ENCODE measurements at places on chromosomes 5 and 9.

- H3K27ac ChIP-seq: no peak overlapping the region
- no peak overlapping the region for H3K4me3 ChIP-seq
- no peaks in the 10 kb centered on the region for H3K27me3 ChIP-seq
- H3K36me3 ChIP-seq: no peaks in the 10 kb centered on the region
- DNase-seq: no peak
Measured at GRCh38 chr5:15995341-15996052, 184.1 kb downstream of the MARCHF11 start.

- H3K36me3 ChIP-seq: no peaks in the 10 kb centered on the region
- H3K27ac ChIP-seq: no peak overlapping the region
- H3K27me3 ChIP-seq: no peaks in the 10 kb centered on the region
- DNase-seq: no peak
- H3K4me1 ChIP-seq: no peaks in the 10 kb centered on the region
Measured at GRCh38 chr5:158461240-158461854, 602.4 kb upstream of the CLINT1 start.

- no peaks in the 10 kb centered on the region for H3K36me3 ChIP-seq
- no peak overlapping the region for H3K27ac ChIP-seq
- H3K4me1 ChIP-seq: peaks cover 28% of the 10 kb centered on the region
- H3K27me3 ChIP-seq: no peaks in the 10 kb centered on the region
Measured at GRCh38 chr9:136572828-136573625, 27.2 kb upstream of the NOTCH1 start.

DNA sequence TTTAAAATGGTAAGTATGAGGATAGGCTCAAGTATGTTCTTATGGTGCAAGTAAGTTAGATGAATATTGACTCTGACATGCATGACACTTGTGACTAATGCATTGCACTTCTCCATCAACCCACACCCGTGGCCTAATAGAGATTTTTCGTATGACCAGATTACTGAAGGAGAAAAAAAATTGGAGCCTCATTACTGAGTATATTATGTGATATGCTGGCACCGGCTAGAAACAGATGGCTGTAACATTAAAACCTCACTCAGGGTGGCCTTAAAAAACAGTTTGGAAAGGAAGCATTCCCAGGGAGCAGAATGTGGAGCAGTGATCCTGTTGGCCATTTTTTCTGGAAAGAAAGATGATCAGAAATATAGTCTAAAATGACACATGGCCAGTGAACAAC lies 766.4 kb downstream of the PRELID2 start:
- no peak for DNase-seq
- no peaks in the 10 kb centered on the region for H3K36me3 ChIP-seq
- no peaks in the 10 kb centered on the region for H3K4me1 ChIP-seq
- no peak overlapping the region for H3K4me3 ChIP-seq
- H3K27ac ChIP-seq: no peak overlapping the region

GRCh38 chr9:109471475-109472393 lies 26.4 kb downstream of the PTPN3 start:
- H3K36me3 ChIP-seq: no peaks in the 10 kb centered on the region
- H3K4me3 ChIP-seq: no peak overlapping the region
- H3K27ac ChIP-seq: no peak overlapping the region
- no peak for DNase-seq
- no peaks in the 10 kb centered on the region for H3K27me3 ChIP-seq
- peaks cover 23% of the 10 kb centered on the region for H3K4me1 ChIP-seq

Measured in vagina (tissue), 2 donors.